ENCODE measurements at places on chromosomes 4 and X. TPM values are rescaled to one million over a fixed set of nuclear protein-coding genes. Genes with fewer than 3 reads are reported as not detected.

Gene SUPT20HL1
- not detected for total RNA-seq

Gene CXXC4
- 1.3 TPM for total RNA-seq

DNA sequence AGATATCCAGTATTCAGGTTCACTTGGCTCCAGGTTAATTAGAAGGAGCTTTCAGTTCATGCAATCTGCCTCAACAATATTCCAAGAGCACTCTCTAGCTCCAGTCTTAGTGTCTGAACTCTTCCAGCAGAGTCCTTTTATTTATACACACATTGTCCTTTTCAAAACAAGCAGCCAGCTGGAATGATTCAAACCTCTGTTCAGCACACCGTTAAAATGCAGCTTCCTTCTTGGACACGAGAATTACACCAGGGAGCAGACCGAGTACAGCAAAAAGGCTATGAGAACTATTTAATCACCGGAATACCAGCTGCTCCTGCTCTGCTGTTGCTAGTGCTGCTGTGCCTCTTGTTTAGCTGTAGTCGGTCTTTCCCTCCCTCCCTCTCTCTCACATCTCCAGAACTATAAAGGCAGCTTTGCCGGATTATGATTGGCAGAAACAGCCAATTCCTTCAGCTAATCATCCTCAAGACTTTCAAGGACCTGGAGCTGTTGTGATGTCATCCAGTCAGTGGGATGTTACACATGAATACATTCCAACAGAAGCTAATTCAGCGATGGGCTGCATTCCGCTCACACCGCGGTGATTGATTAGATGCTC is at the start of gene NDST4:
NDST4 (minus strand) TSS at position 115 of the 601 bp plus-strand sequence. CDS start 36,584 bp downstream, outside the sequence.
- H3K27ac ChIP-seq: no peak within 1 kb of the TSS
- no peaks in the 10 kb centered on the region for H3K36me3 ChIP-seq

DNA sequence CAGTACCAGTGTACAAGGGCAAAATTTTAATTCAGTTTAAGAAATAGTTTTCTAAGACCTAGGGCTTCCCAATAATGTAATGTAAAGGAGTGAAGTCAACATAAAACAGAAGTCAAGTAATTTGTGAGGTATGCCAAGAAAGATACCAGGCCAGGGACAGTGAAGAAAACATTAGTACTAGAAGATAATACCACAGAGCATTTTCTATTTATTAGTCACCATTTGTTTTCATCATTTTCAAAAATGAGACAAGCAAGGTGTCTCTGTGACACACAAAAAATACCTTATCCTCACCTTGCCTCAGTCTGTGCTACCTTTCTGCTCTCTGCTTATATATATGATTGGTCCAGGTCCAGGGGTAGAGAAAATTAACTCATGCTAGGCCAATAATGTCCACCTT is 46.8 kb downstream of the VEGFC start:
- no peak overlapping the region for H3K27ac ChIP-seq
- DNase-seq: no peak
- no peaks in the 10 kb centered on the region for H3K27me3 ChIP-seq
- no peak overlapping the region for H3K4me3 ChIP-seq
- H3K4me1 ChIP-seq: no peaks in the 10 kb centered on the region

GRCh38 chr4:96983830-96984229 is 1143.9 kb downstream of the PDHA2 start:
- H3K4me1 ChIP-seq: no peaks in the 10 kb centered on the region
- H3K27ac ChIP-seq: no peak overlapping the region
- no peaks in the 10 kb centered on the region for H3K36me3 ChIP-seq
- DNase-seq: no peak

GRCh38 chrX:107728371-107729099 is 47.1 kb downstream of the TSC22D3 start:
- H3K27ac ChIP-seq: peak overlapping the region; percentile 54
- DNase-seq: no peak
- no peaks in the 10 kb centered on the region for H3K36me3 ChIP-seq
- H3K4me1 ChIP-seq: peaks cover 74% of the 10 kb centered on the region
- H3K4me3 ChIP-seq: no peak overlapping the region
- H3K27me3 ChIP-seq: no peaks in the 10 kb centered on the region

DNA sequence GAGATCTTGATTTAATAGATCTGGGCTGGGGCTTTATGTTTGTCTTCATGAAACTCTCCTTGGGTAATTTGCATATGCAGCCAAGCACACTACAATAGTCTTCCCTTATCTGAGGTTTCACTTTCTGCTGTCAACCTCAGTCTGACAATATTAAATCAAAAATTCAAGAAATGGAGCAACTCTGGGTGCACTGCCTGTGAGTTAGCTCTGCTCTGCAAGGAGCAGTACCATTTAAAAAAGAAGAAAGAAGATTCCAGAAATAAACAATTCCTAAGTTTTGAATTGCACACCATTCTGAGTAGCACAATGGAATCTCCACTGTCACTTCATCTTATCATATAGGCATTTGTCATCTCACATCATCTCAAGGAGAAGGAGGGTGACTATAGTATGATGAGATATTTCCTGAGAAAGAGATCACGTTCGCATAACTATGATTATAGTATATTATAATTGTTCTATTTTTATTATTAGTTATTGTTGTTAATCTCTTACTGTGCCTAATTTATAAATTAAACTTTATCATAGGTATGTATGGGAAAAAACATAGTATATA is 9.4 kb downstream of the FNIP2 start:
- no peak overlapping the region for H3K4me3 ChIP-seq
- no peaks in the 10 kb centered on the region for H3K27me3 ChIP-seq
- peaks cover 50% of the 10 kb centered on the region for H3K4me1 ChIP-seq
- no peaks in the 10 kb centered on the region for H3K36me3 ChIP-seq

DNA sequence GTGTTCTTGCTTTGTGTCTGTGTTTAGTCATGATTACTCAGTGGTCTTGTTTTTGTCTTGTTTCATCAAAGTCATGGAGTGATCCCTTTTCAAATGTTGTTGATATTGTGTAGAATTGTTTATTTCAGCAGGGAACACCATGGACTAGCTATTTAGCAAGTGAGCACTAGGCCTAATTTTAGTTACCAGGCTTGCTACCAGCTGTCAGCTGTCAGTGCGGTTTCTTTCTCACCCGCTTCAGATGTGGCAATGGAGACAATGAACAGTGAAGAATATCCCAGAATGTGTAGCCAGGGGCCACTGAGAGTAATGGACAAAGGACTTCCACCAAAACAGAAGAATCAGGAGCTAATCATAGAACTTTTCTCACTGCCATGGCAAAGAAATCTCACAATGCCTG is 432.8 kb upstream of the FMR1 start:
- H3K36me3 ChIP-seq: no peaks in the 10 kb centered on the region
- no peaks in the 10 kb centered on the region for H3K27me3 ChIP-seq
- no peak overlapping the region for H3K27ac ChIP-seq
- no peak overlapping the region for H3K4me3 ChIP-seq
- H3K4me1 ChIP-seq: no peaks in the 10 kb centered on the region

Measured in upper lobe of left lung (tissue), 6 donors.